ENCODE measurements at places on chromosomes 1 and 21.

DNA sequence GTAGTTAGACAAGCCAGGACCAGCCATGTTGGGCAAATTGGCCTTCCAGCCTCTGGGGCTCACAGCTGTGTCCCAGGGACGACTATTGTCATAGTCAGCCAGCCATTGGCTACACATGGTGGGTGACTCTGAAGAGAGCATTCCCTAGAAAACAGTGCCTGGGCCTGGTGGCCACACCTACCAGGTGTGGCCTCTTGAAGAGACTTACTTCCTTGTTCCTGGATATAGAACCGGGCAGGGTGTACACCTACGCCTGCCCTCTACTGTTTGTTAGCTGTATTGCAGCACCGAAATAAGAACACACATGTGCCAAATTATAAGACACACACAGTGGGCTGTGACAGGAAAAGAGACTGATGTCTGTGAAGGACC, 134.6 kb upstream of the ARHGEF16 start:
- DNase-seq, result peak; percentile 58

DNA sequence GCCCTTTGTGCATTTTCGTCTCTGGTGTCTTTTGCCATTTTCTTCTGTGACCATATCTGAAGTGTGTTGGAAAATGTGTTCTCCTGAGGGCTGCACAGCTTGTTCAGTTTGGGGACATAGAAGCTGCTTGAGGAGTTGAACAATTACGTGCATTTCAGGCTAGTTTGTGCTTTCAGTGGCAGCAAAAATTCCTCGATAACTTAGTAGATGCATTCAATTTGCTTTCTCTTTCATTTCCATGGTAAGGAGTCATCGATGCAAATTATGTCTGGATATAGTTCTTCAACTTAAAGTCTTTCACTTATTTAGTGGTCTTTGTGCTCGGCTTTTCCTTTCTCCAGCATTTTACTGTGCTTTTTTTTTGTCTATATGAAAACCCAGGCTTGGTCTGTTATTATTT, 441.5 kb downstream of the PLA2G4A start:
- no peak for DNase-seq

GRCh38 chr1:167553136-167554027, at the start of gene CREG1:
Gene CREG1 (minus strand): TSS chr1:167553762.
- peak; percentile 86 for DNase-seq

- no peak for DNase-seq
Measured at GRCh38 chr1:243440406-243440805, 184.6 kb downstream of the SDCCAG8 start.

- DNase-seq, result no peak
Measured at GRCh38 chr1:34292472-34292871, 115.8 kb downstream of the C1orf94 start.

Measured in fibroblast of the aortic adventitia (primary cell).